ENCODE measurements at places on chromosomes 4 and X.
A peak's percentile ranks its signal among the peaks of the same experiment; 100 is the strongest.

- H3K4me1 ChIP-seq, result peaks cover 6% of the 10 kb centered on the region
- no peak for DNase-seq
- no peaks in the 10 kb centered on the region for H3K27me3 ChIP-seq
Observed at GRCh38 chrX:131441033-131441432, 102.8 kb upstream of the OR13H1 start.

DNA sequence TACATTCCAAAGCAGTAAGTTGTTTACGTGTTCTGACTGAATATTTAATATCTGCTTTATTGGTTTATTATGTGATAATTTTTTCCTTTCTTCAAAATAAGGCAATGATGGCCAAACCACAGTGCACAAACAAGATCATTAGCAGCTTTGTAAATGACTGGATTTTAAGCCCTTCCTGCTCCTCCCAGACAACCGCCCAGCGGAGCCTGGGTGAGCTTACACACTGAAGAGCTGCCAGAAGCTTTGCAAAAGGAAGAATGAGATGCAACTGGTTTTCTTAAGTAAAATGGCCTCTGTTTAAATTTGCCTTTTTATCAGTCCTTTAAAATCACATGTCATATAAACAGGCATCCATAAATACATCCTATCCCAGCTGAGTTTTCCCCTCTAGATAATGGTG, 52.2 kb downstream of the SPARCL1 start:
- DNase-seq, result no peak
- no peaks in the 10 kb centered on the region for H3K4me1 ChIP-seq
- H3K27me3 ChIP-seq, result no peaks in the 10 kb centered on the region
- no peak overlapping the region for H3K27ac ChIP-seq

DNA sequence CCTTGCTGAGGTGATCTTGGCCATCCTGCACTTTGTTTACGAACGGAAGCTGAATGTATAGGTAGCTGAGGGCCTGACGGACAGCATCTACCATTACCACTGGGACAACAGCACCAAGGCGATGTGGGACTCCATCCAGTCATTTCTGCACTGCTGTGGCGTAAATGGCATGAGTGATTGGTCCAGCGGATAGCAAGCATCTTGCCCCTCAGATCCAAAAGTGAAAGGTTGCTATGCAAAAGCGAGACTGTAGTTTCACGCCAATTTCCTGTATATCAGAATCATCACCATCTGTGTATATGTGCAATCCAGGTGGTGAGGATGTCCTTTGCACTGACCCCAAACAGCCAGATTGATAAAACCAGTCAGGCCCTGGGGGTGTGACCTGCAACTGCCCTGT, 4.2 kb upstream of the PYURF start:
- H3K4me3 ChIP-seq, result peak overlapping the region; percentile 36
- H3K27me3 ChIP-seq, result no peaks in the 10 kb centered on the region
- DNase-seq, result no peak
- peaks cover 13% of the 10 kb centered on the region for H3K4me1 ChIP-seq
- H3K27ac ChIP-seq, result no peak overlapping the region
- no peaks in the 10 kb centered on the region for H3K36me3 ChIP-seq

- peak; percentile 27 for DNase-seq
- H3K27me3 ChIP-seq, result no peaks in the 10 kb centered on the region
Observed at GRCh38 chr4:71270901-71271300, 67.9 kb upstream of the SLC4A4 start.

GRCh38 chrX:131270080-131270479, 19.0 kb downstream of the IGSF1 start:
- no peak overlapping the region for H3K4me3 ChIP-seq
- no peak overlapping the region for H3K27ac ChIP-seq
- no peaks in the 10 kb centered on the region for H3K27me3 ChIP-seq
- peaks cover 4% of the 10 kb centered on the region for H3K4me1 ChIP-seq
- peaks cover 3% of the 10 kb centered on the region for H3K36me3 ChIP-seq

GRCh38 chrX:84475101-84475500, 27.2 kb downstream of the HDX start:
- H3K4me1 ChIP-seq, result peaks cover 10% of the 10 kb centered on the region
- DNase-seq, result no peak
- no peak overlapping the region for H3K4me3 ChIP-seq
- no peak overlapping the region for H3K27ac ChIP-seq
- peaks cover under 1% of the 10 kb centered on the region for H3K36me3 ChIP-seq

DNA sequence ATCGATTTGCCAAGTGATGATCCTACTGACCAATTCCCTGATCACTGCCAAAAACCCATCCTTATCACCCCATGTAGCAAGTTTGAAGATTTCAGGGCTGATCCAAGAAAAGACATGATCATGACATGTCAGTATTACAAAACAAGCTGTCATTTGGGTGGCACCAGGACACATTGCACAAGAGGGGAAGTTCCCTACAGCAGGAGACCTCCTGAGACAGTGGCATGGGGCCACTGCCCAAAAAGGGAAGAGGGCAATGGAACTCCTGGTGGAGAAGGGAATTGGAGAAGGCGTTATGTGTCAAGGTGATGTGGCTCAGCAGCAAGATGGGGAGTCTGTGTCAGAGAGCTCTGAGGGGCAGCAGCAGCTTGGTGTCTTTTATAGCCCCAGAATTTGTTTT, 43.4 kb downstream of the ZNF182 start:
- H3K36me3 ChIP-seq, result peaks cover 16% of the 10 kb centered on the region
- H3K27me3 ChIP-seq, result no peaks in the 10 kb centered on the region
- H3K27ac ChIP-seq, result no peak overlapping the region

DNA sequence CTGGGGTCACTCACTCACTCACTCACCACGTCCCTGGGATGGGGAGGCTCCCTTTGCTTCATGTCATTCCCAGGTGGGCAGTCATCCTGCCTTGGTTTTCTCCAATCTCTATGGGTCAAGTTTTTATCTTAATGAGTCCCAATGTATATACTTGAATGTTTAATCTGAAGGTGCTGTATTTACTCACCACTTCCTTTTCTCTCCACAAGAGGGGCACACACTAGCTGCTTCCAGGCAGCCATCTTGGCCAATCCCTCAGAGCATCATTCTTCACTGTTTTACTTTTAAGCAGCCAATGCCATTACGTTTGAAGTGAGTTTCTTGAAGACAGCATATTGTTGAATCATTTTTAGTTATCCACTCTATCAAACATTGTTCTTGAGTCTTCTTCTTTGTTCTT, 153.4 kb upstream of the ARSJ start:
- H3K27me3 ChIP-seq, result no peaks in the 10 kb centered on the region
- H3K27ac ChIP-seq, result no peak overlapping the region
- peaks cover under 1% of the 10 kb centered on the region for H3K4me1 ChIP-seq
- no peak overlapping the region for H3K4me3 ChIP-seq
- DNase-seq, result no peak

DNA sequence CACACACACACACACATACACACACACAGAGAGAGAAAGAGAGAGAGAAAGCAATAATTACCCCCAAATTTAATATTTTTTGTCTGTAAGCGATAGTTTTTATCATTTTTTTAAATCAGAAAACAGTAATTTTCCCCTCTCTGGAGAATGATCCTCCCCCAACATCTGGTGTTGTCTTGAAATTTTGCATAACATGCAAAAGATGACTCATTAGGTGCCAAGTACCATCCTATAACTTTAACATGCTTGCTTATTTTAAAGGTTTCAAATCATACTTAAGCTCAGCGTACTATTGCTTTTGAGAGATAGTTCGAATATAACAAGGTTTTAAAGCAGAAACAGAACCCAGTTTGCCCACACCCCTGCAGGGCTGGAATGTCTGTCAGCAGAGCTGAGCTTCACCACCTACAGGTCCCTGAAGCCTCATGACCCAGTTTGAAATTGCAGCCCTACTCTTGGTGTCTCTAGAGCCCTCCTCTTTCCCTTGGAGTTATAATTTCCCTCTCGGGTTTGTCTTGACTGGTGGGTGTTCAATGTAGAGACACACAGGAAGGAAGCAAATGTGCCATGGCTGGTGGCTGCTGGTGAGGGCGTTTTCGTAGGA, 175.0 kb upstream of the HS3ST1 start:
- no peaks in the 10 kb centered on the region for H3K36me3 ChIP-seq
- no peak overlapping the region for H3K4me3 ChIP-seq
- no peak for DNase-seq
- no peak overlapping the region for H3K27ac ChIP-seq
- no peaks in the 10 kb centered on the region for H3K27me3 ChIP-seq
- H3K4me1 ChIP-seq, result no peaks in the 10 kb centered on the region

- no peaks in the 10 kb centered on the region for H3K27me3 ChIP-seq
- no peaks in the 10 kb centered on the region for H3K4me1 ChIP-seq
- no peak overlapping the region for H3K27ac ChIP-seq
- H3K4me3 ChIP-seq, result no peak overlapping the region
Observed at GRCh38 chrX:33923262-33923661, 208.9 kb downstream of the FAM47A start.

DNA sequence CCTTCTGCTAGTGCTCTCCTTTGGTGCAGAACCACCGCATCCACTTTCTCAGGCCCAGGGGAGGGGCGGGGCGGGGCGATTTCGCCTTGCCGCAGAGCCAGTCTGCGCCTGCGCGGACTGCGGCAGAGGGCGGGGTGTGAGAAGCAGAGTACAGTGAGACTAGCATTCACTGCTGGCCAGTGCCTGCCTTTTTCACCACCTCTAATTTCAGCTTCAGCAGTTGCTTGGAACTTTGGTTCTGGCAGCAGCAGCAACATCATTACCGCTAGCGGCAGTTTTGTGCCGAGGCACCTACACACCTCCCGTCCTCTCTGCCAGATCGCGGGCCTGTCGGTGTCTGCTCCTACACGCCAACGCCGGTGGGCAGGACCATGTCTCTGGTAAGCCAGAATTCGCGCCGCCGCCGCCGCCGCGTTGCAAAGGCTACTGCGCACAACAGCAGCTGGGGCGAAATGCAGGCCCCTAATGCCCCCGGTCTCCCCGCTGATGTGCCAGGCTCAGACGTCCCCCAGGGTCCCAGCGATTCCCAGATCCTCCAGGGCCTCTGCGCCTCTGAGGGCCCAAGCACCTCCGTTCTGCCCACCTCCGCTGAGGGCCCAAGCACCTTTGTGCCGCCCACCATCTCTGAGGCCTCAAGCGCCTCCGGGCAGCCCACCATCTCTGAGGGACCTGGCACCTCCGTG, at the start of gene MAGEE1:
MAGEE1 (plus strand) TSS at position 151 of the 683 bp plus-strand sequence; CDS start at position 372, 221 bp downstream.
- peak within 1 kb of the TSS; percentile 91 for H3K4me3 ChIP-seq
- no peaks in the 10 kb centered on the region for H3K4me1 ChIP-seq
- peak within 1 kb of the TSS; percentile 75 for H3K27ac ChIP-seq
- peak; percentile 51 for DNase-seq
- peaks cover 11% of the 10 kb centered on the region for H3K27me3 ChIP-seq

DNA sequence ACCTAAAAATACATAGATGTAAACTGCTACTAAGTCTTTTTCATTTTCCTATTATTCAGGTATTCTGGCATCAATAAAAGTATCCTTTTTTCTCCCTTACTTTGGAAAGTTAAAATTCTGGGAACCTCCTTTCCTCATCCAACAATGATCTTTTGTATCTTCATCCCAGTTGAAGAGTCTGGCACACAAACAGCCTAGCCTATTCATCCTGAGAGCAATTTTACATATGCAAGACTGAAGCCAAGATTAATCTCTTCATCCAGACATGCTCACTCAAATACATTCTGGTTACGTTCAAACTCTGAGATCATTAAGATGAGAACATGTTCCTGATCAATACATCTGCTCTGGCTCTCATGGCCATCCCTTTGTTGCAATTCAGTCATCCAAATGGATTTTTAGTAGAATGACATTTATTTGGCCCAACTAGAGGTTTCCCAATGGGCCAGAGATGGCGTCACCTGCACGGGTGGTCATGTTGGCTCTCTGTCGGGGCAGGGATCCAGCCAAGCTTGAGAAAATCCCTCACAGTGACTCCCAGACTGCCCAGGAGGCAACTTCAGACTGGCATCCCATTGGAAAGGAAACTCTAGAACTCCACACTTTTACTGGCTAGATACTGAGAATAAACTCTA, 135.3 kb upstream of the VCX2 start:
- no peaks in the 10 kb centered on the region for H3K36me3 ChIP-seq
- no peak for DNase-seq
- no peaks in the 10 kb centered on the region for H3K27me3 ChIP-seq
- H3K27ac ChIP-seq, result no peak overlapping the region
- no peaks in the 10 kb centered on the region for H3K4me1 ChIP-seq

DNA sequence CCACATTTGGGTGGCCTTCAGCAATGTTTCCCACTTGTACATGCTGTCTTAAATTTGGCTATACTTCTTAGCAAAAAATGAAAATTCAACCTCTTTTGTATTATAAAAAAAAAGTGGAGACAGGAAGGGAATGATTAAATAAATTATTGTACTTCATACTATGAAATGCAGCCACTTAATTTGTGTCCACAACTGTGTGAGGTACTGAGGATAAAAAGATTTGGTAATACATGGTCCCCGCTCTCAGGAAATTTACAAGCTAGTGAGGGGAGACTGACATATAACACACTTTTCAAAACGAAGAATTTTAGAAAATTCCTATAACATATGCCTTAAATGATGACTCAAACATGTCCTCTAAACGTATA, 105.0 kb downstream of the HNRNPD start:
- H3K27me3 ChIP-seq, result peaks cover 18% of the 10 kb centered on the region
- no peak overlapping the region for H3K27ac ChIP-seq
- no peaks in the 10 kb centered on the region for H3K36me3 ChIP-seq
- no peak overlapping the region for H3K4me3 ChIP-seq
- H3K4me1 ChIP-seq, result peaks cover 5% of the 10 kb centered on the region
- DNase-seq, result no peak

DNA sequence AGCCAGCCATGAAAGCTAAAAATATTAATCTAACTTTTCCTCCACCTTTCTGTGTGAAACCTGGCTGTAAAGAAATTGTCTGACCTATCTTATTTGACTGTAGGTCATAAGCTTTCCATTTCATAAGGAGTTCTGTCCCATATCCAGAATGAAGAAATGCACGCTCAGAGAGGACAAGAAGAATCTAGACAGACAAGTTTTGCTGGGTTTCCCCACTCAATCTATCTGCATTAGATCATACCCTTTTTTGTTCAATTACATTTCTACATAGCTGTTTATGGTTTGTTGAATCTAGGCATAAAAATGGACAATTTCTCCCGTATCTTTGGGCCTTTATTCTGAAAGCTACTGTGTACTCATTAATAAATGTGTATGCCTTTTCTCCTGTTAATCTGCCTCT, 1495.1 kb downstream of the C4orf33 start:
- DNase-seq, result no peak
- H3K4me1 ChIP-seq, result no peaks in the 10 kb centered on the region
- no peak overlapping the region for H3K4me3 ChIP-seq
- no peak overlapping the region for H3K27ac ChIP-seq
- no peaks in the 10 kb centered on the region for H3K27me3 ChIP-seq

GRCh38 chr4:159220353-159220752, 117.5 kb downstream of the RAPGEF2 start:
- no peak overlapping the region for H3K4me3 ChIP-seq
- no peaks in the 10 kb centered on the region for H3K27me3 ChIP-seq
- no peak overlapping the region for H3K27ac ChIP-seq
- DNase-seq, result no peak

- no peaks in the 10 kb centered on the region for H3K36me3 ChIP-seq
- H3K4me1 ChIP-seq, result peaks cover 27% of the 10 kb centered on the region
- DNase-seq, result no peak
- H3K27ac ChIP-seq, result peak overlapping the region; percentile 52
- peaks cover 6% of the 10 kb centered on the region for H3K27me3 ChIP-seq
Observed at GRCh38 chr4:165207016-165207430, 338 bp upstream of the KLHL2 start.

- no peak overlapping the region for H3K4me3 ChIP-seq
- no peak overlapping the region for H3K27ac ChIP-seq
- no peak for DNase-seq
- no peaks in the 10 kb centered on the region for H3K4me1 ChIP-seq
- peaks cover 17% of the 10 kb centered on the region for H3K27me3 ChIP-seq
- H3K36me3 ChIP-seq, result no peaks in the 10 kb centered on the region
Observed at GRCh38 chr4:15809058-15809457, 30.9 kb downstream of the CD38 start.

Data from neural crest cell (in vitro differentiated cells).